ENCODE measurements at places on chromosomes 3 and 15. TPM values are rescaled to one million over a fixed set of nuclear protein-coding genes. Genes with fewer than 3 reads are reported as not detected.

SLC6A20 gene
- total RNA-seq: not detected

HRH1 gene
- not detected for total RNA-seq

ROBO2 gene
- not detected for total RNA-seq

GABRR3 gene
- total RNA-seq: not detected

ALDH1L1 gene
- not detected for total RNA-seq

STRIT1 gene
- total RNA-seq: not detected

FBXL22 gene
- total RNA-seq: 0.81 TPM

ARRDC4 gene
- 1.4 TPM for total RNA-seq

ZNF770 gene
- 39.3 TPM for total RNA-seq

ABHD5 gene
- total RNA-seq: 11.3 TPM

CSTA gene
- total RNA-seq: 2.2 TPM

SPTSSB gene
- not detected for total RNA-seq

ZPLD1 gene
- not detected for total RNA-seq

LDHAL6B gene
- not detected for total RNA-seq

DNA sequence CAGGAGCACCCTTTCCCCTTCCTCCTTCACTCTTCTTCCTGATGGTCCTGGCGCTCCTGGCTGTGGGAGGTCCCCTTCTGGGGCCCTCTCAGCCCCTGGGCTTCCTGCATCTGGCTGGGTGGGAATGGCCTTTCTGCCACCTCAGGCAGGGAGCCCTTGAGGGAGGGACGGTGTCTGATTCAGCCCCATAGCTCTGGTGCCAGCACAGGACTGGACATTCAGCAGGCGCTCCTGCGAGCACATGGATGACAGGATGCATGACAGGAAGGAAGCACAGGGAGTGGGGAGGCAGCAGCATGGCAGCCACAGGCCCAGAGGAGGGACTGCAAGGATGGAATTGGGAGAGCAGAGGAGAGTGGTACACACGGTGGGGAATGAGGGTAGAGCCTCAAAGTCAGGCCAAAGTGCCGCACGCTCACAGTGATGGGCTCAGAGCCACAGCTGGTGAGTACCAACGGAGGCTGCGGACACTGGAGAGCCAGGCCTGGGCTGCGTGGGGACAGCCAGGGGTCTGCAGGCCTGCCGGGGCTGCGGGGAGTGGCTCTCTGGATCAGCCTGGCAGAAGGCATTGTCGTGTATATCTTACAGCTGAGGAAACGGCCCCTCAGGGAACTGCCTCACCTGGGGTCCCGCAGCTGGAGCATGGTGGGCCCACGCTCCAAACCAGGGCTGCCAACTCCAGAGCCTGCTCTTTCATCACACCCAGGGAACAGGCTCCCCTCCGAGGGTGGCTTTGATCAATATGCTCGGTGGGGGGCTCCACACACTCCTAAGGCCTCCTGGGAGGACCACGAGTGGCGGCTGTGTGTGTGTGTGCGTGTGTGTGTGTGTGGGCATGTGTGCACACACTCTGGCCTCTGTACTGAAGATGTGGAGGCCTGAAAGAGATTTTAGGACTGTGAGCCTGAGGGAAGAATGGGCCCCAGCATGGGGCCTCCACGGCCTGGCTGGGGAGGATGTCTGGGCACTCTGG, 51.4 kb upstream of the CTSH start:
- no peak for DNase-seq

DNA sequence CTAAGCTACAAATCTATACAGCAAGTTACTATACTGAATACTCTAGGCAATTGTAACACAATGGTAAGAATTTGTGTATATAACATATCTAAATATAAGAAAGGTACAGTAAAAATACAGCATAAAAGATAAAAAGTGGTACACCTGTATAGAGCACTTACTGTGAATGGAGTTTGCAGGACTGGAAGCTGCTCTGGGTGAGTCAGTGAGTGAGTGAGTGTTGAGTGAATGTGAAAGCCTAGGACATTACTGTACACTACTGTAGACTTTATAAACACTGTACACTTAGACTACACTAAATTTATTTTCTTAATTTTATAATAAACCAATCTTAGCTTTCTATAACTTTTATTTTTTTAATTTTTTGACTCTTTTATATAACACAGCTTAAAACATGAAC, 123.1 kb downstream of the ZMAT3 start:
- DNase-seq: no peak

DNA sequence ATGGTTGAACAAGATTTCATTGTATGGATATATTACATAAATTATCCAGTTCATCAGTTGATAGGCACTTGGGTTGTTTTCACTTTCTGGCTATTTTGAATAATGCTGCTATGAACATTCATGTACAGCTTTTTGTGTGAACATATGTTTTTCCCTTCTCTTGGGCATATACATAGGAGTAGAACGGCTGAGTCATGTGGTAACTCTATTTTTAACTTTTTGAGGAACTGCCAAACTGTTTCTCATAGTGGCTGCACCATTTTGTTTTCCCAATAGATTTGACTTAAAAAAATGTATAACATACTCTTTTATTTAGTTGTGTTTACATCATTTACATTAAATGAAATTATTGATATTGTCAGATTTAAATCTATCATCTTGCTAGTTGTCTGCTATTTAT, 28.8 kb upstream of the RFX7 start:
- no peak for DNase-seq

DNA sequence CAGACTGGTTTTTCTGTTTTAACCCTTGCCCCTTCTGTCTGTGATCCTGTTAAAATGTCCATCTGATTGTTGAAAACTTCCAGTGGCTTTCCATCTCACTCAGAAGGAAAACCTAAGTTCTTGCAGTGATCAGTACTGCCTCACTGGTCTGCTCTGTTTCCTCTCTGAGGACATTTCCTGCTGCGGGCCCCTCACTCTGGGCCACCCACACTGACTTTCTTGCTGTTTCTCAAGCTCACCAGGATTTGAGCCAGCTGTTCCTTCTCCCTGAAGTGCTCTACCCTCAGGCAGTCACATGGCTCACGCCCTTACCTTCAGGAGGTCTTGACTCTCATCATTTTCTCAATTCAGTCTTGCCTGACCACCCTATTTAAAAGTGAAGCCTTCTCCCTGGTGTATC, 1.8 kb downstream of the GRK7 start:
- DNase-seq: no peak

GRCh38 chr3:193214445-193214844, 26.6 kb upstream of the PLAAT1 start:
- no peak for DNase-seq

- DNase-seq: no peak
Measured at GRCh38 chr15:48683991-48684765, 38.7 kb upstream of the FBN1 start.

GRCh38 chr3:10169000-10169496, 4.3 kb downstream of the IRAK2 start:
- DNase-seq: no peak

DNA sequence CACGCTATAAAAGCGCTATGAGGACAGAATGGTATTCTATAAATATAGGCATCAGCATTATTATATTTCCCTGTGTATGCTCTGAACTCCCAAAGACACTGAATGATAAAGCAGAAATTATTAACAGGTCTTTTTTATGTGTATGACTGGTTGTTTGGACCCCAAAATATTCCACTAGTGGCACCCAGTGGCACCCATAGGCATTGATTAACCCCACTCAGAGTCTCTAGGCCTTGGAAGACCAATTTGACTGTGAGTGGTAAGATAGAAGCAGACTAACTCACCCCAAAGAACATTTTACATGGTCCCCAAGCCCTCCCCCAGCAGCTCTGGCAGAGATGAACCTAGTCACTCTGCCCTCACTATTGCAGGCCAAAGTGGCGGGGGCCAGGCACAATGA, 45.4 kb upstream of the UBE2E1 start:
- DNase-seq: no peak

DNA sequence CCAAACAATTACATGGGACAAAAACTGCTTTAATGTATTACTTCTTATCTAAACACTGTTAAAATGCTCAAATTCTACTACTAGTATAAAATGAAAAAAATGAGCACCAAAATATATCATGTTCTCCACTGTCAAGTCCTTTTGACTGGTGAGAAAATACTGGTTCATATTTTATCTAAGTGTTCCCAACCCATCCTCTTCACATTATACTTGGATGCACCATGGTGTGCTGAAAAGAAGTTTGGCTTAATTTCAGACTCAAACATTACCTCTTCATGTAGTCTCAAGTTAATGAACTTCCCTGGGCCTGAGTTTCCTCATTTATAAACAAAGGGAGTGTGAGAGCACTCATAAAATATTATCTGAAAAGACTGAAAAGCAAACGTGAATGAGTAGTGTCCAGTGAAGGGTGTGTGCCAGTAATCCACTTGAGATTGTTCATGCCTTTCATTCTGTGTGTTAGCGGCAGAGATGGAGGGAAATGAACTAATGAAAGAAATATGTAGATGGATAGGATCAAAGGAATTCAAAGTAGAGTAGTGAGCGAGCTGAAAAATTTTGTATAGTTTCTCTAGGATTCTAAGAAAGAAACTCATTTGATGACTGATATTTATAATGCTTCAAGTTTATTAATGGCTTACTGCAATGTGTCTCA, 263.2 kb downstream of the NLGN1 start:
- no peak for DNase-seq

DNA sequence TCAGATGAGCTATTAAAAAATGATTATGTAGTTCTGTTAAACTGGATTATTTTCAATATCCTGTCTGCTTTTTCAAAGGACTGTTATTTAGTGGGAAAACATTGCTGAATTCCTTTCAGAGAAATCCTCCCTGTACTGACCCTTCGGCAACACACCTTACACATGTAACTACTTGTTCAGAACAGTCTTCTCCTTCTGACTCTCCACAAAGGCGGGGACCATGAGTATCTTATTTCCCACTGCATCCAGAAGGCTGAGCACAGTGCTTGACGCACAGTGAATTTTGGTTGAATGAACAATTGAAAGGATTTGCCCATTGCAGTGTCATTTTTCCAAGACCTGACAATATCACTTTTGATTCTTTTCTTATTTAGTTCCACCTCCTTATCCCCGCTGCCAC, 23.1 kb upstream of the CFAP161 start:
- DNase-seq: no peak

DNA sequence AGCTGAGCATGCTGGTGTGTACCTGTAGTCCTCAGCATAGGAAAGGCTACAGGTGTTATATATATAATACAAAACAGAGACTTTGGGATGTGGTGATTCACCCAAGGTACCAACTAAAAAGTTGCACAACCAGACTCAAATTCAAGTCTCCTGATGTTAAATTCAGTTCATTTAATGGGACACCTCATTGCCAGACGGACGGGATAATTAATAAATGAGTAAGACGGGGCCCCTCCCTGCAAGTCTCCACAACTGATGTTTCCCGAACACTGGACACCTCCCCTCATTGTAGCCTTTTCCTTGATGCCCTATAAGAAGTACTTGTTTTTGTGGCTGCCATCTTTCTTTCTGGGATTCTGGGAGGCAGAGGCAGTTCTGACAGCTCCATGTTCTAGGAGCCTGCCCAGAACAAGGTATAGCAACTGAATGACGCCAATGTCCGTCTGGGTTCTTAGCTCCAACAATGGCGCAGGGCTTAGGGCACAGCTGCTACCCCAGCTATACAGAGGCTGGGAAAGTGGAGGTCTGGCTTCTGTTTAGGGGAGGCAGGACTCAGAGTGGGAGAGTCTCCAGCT, 50.7 kb downstream of the CDC25A start:
- DNase-seq: no peak

DNA sequence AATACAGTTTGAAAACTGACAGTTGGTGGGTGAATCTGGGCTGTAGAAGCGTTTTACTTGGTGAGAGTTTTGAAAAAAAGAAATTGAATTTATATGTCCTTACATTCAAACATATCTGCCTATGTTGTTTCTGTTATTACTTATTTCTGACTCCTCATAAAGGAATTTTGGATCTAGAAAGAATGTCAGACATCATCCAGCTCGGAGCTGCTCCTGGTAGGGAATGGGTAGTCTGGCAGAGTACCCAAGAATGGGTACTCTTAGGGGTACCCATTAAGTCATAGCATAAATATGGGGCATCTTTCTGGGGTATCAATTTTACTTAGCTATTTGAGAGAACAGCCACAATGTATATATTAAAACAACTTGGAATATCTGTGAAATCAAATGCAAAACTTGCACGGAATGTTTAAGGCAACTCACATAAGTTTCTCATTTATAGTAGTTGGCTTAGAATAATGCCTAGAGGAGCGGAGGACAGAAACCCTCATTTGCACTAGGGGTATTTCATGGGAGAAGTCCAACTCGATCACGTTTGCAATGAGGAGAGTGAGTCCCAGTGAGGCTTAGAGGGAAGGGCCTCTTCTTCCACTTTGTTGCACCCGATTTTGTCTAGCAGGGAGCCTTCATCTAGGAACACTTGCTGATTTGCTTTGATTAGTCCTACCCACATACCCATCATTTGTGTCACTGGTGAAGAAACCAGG, 2.4 kb upstream of the LARP6 start:
- no peak for DNase-seq

DNA sequence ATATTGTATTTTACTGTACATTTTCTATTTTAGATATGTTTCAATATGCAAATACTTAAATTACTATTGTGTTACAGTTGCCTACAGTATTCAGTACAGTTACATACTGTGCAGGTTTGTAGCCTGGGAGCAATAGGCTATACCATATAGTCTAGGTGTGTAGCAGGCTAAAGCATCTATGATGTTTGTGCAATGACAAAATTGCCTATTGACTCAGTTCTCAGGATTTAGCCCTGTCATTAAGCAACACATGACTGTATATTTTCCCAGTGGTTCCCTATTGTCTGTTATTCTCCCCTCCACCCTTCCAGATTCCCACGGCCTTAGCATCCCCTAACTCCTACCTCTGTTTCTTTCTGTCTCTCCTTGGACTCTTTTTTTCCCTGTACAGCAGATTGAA, 10.7 kb downstream of the MOBP start:
- no peak for DNase-seq

- DNase-seq: no peak
Measured at GRCh38 chr3:46369151-46369550, 1.6 kb upstream of the CCR5 start.

DNA sequence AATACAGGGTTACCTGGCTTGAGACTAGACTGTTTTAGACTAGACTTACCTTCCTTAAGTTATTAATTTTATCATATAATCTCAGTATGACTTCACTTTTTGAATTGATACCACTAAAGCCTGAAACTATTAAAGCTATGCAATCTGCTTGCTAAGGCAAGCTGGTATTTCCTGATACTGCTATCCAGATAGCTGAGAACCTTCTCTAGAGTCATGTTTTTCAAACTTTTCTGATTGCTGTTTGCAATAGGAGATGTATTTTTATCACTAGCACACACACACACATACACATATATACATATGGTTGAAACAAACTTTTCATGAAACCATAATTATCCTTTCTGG, 9.3 kb upstream of the MAGI1 start:
- no peak for DNase-seq

GRCh38 chr3:140630366-140630765, 47.5 kb upstream of the TRIM42 start:
- no peak for DNase-seq

GRCh38 chr3:184556582-184557347, 4.8 kb upstream of the EPHB3 start:
- DNase-seq: no peak

DNA sequence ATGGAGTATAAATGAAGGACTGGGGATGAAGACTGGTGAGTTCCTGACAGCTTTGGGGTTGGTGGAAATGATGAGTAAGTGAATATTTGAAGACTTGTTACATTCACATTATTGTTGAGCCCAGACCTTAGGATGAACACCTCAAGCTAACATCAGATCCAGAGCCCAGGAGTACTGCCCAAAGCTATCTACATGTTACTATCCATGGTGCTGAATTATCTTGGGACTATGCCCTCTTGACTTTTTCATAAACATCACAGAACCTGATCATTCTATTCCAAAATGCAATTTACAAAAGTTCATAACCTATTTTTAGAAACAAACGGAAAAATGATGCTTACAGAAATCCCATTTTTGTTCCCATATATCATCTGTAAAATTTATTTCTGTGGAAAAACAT, 613.3 kb downstream of the TUSC7 start:
- DNase-seq: no peak
